ENCODE measurements at places on chromosomes 6 and 20.

DNA sequence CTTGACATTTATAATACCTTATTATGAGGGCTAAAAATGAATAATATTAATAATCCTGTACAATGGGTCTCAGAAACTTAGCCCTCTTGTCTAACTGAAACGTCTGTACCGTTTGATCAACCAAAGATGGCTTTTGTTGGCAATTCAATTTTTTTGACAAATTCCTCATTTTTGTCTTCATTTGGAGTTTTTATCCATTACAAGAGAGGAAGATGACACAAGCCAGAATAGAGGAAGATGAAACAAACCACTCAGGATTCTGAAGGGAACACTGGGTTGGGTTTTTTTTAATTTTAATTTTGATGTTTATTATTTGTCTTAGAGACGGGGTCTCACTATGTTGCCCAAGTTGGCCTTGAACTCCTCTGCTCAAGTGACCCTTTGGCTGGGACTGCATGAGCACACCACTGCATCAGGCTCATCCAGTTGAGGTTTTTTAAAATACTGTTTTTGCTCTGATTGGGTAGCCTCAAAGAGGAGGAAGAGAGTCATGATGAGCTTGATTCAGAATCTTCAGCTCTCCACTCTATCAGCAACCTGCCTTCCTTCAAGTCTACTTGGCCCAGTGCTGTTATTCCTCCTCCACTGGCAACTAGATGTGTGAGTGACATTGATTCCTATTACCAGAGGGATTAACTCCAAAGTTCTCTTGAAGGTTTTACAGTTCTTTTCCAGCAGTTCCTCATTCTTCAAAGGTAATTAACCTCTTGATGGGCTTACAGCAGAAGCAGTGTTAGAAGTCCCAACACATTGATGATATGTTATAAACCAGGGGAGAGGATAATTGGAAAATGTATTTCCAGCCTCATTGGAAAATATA, 71.3 kb downstream of the ATXN1 start:
- no peak for DNase-seq

DNA sequence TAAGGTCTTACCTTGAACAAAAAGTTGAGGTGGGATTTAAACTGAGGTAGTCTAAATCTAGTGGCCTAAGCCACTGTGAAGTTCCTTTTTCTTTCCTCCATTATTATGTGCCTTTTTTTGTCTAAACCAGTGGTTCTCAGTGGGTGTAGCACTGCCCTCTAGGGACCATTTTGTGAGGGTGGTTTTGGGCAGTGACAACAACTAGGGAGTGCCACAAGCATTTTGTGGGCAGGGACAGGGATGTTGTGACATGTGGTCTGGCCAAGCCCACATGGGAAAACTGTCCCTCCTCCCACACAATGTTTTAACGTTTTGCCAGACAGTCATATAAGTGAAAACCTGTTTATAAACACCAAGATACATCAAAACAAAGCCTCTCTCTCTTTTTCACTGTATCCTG, 899.4 kb upstream of the FLRT3 start:
- DNase-seq: no peak

- DNase-seq: no peak
Measured at GRCh38 chr6:124924333-124924759, 37.9 kb upstream of the RNF217 start.

GRCh38 chr6:112065426-112065986, 11.6 kb downstream of the CCN6 start:
- no peak for DNase-seq

- no peak for DNase-seq
Measured at GRCh38 chr20:63950701-63951397, 5.4 kb downstream of the UCKL1 start.

- no peak for DNase-seq
Measured at GRCh38 chr6:100304575-100304974, 160.1 kb downstream of the SIM1 start.

GRCh38 chr20:16761305-16761829, 13.2 kb downstream of the OTOR start:
- DNase-seq: no peak

DNA sequence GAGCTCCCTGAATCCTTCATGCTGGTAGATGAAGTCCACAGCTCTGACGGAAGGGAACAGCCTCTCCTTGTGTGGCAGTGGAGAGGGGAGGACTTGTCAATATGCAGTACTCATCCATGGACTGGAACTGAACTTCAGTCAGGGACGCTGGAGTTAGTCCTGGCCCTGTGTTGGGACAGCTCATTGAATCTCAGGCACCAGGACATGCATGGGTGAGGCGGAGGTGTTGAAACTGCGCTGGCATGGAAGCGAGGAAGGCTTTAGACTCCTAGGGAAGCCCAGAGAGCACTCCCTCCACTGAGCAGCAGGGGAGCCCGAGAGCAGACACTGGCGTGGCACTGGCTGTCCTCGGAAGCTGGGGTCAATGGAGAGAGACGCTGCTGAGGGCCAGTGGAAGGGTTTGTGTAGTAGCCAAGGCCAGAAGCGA, 161.3 kb upstream of the GGTLC1 start:
- no peak for DNase-seq

GRCh38 chr6:72363844-72364740, 257.8 kb upstream of the KCNQ5 start:
- DNase-seq: no peak

DNA sequence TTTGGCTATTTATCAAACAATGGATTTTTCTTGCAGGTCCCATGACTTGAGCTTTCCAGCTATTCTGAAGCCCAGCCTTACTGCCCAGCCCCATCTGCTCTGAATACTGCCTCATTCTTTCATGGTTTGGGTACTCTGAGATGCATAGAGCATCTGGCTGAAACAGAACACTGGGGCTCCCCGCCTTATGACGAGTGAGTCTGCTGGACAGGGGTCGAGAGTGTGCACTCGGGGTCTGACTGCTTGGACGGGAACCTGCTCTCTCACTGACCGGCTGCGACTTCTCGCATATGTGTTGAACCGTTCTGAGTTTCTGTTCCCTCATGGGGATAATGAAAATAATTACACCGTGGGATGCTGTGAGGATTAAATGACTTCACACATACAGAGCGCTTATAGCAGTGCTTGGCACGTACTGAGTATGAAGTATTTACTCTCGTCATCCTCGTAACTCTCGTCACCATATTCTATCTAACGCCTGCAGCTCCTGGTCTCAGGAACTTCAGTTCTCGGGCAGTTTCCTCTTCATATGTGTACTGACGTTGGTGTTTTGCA, 59.5 kb upstream of the MPC1 start:
- DNase-seq: no peak

- DNase-seq: no peak
Measured at GRCh38 chr6:20875369-20875963, 341.2 kb downstream of the CDKAL1 start.

GRCh38 chr6:63660757-63661156, 25.2 kb downstream of the PHF3 start:
- no peak for DNase-seq

DNA sequence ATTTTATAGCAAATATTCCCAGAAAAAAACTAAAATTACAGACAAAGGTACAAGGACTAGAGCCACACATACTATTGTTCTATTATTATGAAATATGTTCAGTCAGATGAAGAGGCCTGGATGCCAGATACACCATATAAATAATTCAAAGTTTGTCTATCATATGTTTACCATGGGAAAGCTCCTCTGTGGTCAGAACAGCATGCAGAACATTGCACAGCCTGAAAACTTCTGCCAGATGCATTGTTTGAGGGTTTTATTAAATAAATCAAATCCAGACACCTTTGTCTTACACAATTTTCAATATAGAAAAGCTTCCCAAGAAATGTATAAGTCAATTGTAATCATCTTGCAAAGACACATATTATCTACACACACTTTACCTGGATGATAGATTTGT, 35.0 kb upstream of the COL21A1 start:
- no peak for DNase-seq

DNA sequence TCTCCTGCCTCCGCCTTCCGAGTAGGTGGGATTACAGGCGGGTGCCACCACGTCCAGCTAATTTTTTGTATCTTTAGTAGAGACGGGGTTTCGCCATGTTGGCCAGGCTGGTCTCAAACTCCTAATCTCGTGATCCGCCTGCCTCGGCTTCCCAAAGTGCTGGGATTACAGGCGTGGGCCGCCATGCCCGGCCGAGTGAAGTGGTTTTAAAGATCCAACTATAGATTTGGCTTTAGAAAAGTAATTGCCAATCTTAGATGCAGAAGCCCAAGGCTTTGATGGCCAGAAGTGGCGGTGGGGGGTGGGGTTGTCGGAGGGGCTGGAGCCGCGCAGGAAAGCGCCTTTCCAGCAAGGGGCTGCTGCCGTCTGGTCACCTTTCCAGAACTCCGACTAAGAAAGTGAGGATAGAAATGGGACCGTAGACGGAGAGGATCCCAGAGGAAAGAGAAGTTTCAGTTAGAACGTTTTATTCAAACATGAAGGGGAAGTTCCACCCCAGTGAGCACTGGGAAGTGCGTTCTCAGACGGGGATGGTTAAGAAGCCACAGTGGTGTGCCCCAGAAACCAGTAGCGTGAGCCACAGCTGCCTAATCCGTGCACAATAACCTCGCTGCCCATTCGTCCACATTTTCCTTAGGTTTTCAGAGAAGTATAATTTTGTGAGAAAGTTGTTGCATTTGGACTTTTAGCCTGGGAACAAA, 69.7 kb downstream of the DLL1 start:
- no peak for DNase-seq

DNA sequence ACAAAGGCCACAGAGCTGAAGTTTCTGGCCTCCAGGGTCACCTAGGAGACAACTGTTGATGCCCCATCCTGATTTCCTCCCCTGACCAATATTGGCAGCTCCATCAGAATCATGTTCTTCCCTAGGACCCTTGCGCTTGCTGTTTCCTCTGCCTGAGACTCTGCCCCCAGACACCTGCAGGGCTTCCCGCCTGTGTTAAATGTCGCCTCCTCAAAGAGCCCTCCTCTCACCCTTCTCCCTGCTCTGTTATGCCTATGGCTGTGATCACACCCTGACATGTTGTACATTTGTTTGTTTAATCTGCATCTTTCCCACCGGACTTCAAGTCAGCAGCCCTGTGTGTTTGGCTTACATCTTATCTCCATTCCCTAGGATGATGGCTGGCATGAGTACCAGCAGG, 30.1 kb downstream of the DLGAP4 start:
- no peak for DNase-seq

DNA sequence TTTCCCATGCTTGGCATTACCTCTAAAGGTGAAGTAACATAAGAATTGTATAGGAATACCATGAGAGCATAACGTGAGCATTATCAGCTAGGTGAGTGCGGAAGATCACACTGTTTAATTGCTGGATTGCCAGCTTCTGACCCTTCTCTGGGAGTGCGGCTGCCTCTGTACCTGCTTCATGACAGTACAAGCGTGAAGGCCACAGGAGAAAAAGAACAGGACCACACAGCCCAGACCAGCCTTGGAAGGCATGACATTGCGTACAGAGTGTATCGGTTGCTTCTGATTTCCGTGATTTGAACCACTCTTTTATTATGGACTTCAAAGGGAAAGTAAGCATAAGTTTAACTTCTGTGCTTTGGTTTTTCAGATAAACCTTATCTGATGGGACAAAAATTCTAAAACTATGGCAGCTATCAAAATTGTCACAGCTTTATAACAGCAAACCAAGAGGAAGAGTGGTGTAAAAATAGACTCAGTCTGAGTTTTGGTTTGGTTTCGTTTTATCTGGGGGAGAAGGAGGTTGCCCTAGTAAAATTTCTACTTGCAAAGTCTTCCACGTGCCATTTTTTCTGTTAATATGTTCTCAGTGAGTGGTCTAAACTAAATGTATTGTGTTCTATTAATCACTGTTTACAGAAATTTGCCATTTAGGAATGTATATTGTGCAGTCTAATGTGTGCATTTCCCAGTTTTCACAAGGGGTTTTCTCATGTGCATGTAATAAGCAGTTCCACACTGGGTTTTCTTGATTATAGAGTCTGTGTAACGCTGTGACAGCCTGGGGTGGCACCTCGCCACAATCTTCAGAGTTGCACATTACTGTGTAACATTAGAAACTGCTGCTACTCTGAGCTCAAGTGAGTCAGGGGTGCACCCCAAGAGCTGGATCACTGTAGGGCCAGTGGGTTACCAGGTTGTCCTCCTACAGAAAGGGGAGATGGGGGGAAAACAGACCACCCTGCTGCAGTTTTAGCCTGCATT, 97.3 kb downstream of the RPP40 start:
- no peak for DNase-seq

GRCh38 chr6:18425218-18425617, 38.1 kb downstream of the RNF144B start:
- no peak for DNase-seq

DNA sequence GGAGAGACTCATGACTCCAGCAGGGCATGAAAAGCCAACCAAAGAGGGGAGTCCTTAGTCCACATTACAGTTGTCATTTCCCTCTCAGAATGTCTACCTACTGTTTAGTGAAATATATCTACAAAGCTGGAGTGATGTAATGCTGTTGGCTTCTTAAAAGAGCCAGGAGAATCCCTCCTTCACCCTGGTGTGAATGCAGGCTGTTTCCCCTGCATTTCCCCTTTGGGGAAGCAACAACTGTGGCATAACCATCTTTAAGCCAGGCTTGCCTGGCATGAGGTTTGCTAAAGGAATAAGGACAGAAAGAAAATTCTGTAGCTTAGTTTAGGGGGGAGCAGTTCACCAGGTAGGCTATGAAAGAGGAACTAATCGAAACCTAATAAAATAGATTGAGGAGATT, 129.5 kb downstream of the CRYBG1 start:
- DNase-seq: no peak

GRCh38 chr20:8903655-8904605, 165.0 kb upstream of the PLCB4 start:
- no peak for DNase-seq

GRCh38 chr6:21842875-21843645, 249.5 kb downstream of the SOX4 start:
- DNase-seq: no peak

GRCh38 chr6:23562554-23562953, 563.5 kb upstream of the NRSN1 start:
- no peak for DNase-seq

DNA sequence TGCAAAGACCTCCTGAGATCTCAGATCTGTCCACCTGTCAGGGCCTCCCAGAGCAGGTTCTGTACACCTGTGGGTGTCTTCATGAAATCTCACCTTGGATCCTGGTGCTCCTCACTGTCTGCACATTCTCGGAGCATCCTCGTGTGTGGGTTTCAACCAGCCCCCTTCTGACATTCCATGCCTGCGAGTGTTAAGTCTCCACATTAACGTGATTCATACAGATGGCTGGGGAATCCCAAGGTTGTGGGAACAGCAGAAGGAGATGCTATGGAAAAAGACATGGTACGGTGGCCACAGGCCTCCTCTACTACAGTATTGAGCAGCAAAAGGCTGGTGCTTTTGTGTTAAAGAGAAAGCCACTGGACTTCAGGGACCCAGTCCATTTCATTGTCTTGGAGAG, 556.5 kb downstream of the DHX35 start:
- no peak for DNase-seq

GRCh38 chr6:111220383-111221031, 133.2 kb downstream of the SLC16A10 start:
- no peak for DNase-seq

GRCh38 chr6:108862479-108863191, 14.4 kb downstream of the ARMC2 start:
- no peak for DNase-seq
